ENCODE measurements at places on chromosomes 3 and 15.

GRCh38 chr15:38652998-38653397, 88.4 kb upstream of the RASGRP1 start:
- DNase-seq, result no peak

- no peak for DNase-seq
Observed at GRCh38 chr3:149646181-149646766, 11.6 kb downstream of the WWTR1 start.

GRCh38 chr3:52787246-52787645, 7.3 kb upstream of the ITIH3 start:
- no peak for DNase-seq

- no peak for DNase-seq
Observed at GRCh38 chr3:13289771-13290285, 130.3 kb downstream of the NUP210 start.

GRCh38 chr15:27182561-27183110, 211.7 kb downstream of the GABRG3 start:
- DNase-seq, result no peak

- no peak for DNase-seq
Observed at GRCh38 chr3:113914646-113915045, 33.2 kb upstream of the ZDHHC23 start.

- DNase-seq, result no peak
Observed at GRCh38 chr3:157360044-157360443, 76.6 kb upstream of the PTX3 start.

DNA sequence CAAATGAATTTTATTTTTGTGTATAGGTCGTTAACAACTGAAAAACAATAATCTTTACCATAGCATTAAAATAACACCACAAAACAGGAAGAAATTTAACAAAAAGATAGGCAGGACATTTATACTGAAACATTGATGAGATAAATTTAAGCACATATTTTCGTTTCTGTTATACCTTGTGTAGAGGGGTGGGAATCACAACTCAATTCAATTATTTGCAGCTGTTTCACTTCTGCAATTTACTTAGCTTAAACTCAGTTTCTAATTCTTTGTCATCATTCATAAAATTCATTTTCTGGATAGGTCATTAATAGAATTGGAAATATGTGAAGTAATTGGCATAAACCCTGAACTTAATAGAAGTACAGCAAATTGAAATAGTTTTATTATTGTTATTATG, 42.3 kb downstream of the TP63 start:
- DNase-seq, result no peak

DNA sequence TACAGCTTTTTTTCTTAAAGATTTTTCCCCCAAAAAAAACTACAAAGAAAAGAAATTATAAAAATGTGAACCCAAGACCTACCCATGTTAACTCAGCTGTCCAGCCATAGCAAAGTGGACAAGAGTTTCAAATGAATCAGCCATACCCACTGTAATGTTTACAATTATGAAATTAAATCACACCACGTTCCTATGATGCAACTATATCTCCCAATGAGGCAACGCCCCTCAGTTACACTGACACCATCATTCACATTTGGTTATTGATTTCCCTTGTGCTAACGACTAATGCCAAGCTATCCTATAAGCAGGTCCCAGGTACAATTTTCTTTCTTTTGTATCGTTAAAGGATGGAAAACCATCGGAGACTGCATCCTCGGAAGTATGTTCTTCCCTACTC, 115.1 kb upstream of the ICE2 start:
- DNase-seq, result no peak

DNA sequence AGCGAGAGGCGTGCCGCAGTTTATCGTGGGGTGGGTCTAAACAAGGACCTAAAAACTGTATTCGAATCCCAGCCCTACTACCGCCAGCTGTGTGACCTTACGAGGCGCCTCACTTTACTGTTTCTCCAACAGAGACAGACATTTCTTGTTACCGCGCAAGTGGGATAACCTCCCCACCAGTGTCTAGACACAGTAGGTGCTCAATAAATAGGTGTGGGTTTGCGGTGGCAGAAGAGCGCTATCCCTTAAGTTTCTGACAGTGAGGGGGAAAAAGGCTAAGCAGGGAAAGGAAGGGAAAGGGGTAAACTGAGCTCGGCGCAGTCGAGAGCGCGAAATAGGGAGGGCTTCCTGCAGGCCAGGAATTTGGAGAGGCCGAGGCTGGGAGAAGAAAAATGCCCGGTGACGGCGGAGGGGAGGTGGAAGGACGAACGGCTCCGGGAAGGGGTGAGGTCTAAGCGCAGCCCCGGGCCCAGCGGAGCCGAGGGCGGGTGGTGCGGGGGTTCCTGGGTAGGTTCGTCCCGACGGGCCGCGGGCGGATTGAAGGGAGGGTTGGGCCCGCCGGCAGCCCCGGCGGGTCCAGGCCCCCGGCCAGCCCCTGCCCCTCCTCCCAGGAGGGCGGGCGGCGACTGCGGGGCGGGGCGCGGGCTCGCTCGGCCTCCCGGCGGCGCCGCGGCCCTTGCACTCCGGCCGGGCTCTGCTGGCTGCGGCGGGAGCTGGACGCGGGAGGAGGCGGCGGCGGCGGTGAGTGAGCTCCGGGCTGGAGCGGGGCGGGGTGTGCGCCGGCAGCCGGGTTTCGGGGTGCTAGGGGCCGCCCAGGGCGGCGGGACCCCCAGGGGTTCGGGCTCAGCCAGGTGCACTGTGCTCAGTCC, at the start of gene CGNL1:
Gene CGNL1, plus strand, starts transcription at position 679 of the 869 bp plus-strand sequence. CDS start 61,495 bp downstream, outside the sequence.
- DNase-seq, result no peak

DNA sequence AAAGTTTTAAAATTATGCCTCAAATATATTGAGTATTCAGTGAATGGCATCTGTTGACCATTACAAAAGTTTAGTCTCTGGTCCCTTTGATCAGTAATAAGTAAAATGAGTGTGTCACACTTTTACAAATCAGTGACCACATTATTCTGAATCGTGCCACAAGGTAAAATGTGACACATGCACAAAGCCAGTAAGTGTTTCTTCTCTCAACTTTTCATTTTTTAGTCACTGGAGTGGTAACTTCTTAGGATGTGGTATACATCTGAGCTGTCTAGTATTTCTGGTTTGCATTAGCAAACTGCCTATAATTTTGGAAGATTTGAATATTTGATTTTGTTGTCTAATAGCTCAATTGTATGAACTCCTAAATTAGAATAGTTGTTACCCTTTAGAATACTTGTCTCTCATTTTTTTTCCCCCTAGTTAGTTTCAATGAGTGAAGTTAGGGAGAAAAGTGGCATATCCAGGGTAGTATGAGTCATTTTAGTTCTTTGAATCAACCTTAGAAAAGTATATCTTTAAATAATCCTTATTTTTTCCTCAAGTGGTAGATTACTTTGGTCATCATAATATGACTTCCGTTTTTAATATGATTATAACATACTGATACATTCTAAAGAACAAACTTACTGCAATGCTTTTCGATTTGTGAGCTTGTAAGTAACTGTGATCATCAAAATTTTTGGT, 18.1 kb downstream of the DNAJC13 start:
- no peak for DNase-seq

- no peak for DNase-seq
Observed at GRCh38 chr15:74311734-74312444, 55.6 kb downstream of the CYP11A1 start.

DNA sequence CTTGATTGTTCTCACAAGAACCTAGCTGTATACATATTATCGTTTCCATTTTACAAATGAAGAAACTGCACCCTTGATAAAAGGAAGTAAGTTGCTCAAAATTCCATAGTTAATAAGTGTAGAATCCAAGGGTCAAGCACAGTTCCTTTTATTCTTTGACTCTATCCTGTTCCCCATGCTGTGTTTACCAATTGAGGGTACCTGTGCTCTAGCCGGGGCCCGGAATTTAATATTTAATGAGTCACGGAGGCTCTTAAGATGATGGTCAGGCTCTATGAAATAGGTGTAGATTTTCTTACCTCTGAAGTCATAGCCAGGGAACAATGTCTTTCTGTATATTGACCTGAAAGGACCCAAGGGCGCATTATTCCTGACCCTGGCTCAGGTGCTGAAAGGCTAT, 65.2 kb downstream of the LPP start:
- DNase-seq, result no peak

DNA sequence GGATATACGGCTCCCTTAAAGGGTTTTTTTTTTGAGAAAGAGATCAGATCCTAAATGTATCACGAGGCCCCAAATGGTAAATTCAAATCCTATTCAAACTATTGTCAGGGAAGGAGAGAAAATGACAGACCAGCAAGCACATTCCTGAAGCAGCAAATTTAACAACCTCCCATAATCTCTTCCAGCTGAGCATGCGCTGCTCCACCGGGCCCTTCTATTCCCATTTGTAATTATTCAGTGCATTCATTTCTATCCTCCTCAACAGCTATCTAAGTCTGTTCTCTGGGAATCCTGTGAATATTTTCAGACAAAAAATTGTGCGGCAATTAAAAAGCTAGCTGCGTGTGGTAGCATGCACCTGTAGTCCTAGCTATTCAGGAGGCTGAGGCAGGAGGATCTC, 43.2 kb downstream of the MAGI1 start:
- no peak for DNase-seq

GRCh38 chr15:33392453-33392852, 81.7 kb downstream of the RYR3 start:
- DNase-seq, result no peak

DNA sequence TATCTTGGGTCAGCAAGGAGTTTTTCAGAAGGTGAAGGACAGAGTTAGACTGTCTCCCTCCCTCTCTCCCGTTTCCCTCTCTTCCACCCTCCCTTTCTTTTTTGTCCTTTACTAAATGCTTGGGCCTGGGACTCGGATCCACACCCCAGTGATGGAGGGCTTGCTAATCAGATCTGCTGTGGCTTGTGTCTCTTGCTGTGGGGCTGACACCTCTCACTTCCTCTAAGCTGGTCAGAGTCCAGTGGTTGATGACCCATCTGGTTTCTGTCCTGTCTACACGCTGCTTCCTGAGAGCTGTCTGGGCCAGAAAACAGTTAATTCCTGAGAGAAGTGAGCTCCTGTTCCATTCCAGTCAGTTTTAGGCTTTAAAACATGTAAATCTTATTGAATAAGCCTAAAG, 849 bp downstream of the TRAK1 start:
- DNase-seq, result no peak

GRCh38 chr3:116920826-116921610, 211.4 kb downstream of the TUSC7 start:
- no peak for DNase-seq

DNA sequence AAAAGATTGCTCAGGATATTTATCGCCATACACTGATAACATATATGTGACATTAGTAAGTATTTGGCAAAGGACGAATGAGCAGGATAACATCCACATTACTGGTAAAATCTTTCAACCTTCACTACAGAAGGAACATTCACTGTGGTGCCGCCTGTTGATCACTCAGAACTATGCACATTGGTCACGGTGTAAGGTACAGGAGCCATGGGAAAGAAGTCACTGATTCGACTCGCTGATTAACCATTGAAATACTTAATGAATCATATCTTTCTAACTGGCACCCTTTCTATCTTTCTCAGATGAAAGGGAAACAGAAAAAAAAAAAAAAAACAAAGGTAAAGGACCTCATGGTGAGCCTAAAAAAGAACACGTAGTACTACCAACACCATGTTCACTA, 68.8 kb downstream of the TJP1 start:
- DNase-seq, result no peak

- DNase-seq, result no peak
Observed at GRCh38 chr3:147653367-147653923, 244.3 kb downstream of the ZIC1 start.

- no peak for DNase-seq
Observed at GRCh38 chr15:62666046-62666445, 376.5 kb upstream of the TPM1 start.

DNA sequence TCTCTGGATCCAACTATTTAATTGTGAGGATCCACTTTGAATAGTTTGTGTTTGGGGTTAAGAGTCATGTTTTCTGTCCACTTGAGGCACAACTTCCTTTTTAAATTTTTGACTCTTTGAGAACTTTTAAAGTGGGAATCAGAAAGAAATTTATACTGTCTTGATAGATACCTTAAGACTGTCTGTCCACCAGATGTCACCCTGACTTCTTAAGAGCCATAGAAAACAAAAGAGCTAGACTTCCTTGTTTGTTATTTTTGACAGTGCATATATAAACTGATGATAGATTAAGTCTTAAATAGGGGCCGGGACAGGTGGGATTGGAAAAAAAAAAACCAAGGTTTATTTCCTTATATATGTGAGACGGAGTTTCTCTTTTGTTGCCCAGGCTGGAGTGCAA, 52.1 kb upstream of the WDR72 start:
- no peak for DNase-seq

- DNase-seq, result no peak
Observed at GRCh38 chr3:111485086-111485485, 56.9 kb upstream of the CD96 start.

GRCh38 chr3:189779166-189779565, 148.0 kb downstream of the TP63 start:
- DNase-seq, result no peak

DNA sequence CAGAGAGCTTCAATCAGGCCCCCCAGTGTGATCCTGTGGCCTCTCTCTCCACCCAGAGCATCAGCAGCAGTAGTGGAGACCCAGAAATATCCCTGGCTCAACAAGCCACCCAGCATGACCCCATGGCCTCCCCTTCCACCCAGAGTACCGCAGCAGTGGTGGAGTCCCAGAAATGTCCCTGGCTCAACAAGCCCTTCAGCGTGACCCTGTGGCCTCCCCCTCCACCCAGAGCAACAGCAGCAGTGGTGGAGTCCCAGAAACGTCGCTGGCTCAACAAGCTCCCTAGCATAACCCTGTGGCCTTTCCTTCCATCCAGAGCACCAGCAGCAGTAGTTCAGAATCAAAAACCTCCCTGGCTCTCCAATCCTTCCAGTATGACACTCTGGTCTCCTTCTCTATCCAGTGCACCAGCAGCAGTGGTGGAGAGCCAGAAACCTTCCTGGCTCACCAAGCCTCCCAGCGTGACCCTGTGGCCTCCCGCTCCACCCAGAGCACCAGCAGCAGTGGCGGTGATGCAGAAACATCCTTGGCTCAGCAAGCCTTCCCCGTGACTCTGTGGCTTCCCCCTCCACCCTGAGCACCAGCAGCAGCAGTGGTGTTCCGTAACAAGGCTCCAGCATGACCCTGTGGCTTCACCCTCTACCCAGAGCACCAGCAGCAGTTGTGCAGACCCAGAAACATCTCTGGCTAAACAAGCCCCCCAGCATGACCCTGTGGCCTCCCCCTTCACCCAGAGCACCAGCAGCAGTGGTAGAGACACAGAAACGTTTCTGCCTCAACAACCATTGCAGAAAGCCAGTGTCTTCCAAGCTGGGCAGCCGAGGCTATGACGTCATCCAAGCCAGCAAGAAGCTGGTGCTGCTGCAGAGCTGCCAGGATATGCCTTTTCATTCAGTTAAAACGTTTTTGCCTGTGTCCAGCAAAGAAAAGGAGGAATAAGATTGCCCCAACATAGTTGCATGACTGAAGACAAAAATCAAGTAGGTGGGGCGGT, 61.3 kb upstream of the TAMM41 start:
- no peak for DNase-seq

DNA sequence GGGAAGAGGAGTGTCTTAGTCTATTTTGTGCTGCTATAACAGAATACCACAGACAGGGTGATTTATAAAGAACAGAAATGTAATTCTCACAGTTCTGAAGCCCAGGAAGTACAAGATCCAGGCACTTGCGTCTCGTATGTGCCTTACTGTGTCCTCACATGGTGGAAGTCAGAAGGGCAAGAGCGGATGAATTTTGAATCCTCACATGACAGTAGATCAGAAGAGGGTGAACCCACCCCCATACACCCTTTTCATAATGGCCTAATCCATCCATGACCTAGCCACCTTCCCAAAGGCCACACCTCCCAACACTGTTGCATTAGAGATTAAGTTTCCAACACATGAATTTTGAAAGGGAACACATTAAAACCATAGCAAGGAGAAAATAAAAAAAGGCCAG, 18.7 kb upstream of the ANXA2 start:
- no peak for DNase-seq

GRCh38 chr3:64144241-64144900, 80.9 kb downstream of the PRICKLE2 start:
- no peak for DNase-seq

Data from stimulated activated CD4-positive, alpha-beta T cell treated with anti-CD3 and anti-CD28 coated beads, Interleukin-1b, Interleukin-23, amount 100 ng/mL, for 1 hour (primary cell).